ENCODE measurements at places on chromosomes 4 and X.

DNA sequence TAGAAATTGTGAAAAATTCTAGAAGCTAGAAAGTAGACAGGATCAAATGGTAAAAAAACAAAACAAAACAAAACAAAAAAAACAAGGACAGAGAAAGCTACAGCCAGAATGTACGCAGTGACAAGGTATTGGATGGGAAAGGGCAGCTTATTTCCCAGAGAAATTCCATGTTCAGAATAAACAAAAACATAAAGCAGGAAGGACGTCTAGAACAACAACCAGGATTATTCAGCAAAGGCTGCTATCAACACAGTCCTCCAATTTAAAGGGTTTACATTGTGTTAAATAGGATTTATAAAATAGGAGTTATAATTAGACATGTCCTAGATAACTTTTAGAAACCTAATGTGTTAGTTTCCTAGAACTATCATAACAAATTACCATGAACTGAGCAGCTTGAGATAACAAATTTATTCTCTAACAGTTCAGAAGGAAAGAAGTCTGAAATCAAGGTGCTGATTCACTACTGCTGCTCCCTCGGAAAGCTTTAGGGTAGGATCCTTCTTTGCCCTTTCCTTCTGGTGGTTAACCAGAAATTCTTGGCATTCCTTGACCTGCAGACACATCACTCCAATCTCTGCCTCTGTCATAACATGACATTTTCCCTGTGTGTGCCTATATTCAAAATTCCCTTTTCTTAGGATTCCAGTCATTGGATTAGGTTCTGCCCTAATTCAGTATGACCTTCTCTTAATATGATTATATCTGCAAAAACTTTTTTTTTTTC, 175.6 kb downstream of the SNCA start:
- no peak for DNase-seq

GRCh38 chr4:94957030-94957429, 199.3 kb downstream of the BMPR1B start:
- no peak for DNase-seq

DNA sequence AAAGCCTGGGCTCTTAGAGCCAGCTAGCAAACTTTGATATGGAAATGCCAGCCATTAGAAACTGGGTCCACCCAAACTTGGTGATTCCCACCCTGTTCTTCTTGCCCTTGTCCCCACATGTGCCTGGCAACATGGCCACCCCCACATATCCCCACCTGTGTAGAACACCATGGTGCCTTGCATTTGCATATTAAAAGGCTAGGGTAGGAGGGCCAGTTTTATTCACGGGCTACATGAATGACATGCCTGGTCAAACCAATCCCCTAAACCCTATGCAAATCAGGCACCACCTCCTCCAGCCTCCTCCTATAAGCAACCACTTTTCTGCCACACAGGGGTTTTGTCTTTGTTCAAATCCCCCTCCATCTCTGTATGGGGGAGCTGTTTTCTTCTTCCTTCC, 104.9 kb downstream of the CLNK start:
- DNase-seq = no peak

DNA sequence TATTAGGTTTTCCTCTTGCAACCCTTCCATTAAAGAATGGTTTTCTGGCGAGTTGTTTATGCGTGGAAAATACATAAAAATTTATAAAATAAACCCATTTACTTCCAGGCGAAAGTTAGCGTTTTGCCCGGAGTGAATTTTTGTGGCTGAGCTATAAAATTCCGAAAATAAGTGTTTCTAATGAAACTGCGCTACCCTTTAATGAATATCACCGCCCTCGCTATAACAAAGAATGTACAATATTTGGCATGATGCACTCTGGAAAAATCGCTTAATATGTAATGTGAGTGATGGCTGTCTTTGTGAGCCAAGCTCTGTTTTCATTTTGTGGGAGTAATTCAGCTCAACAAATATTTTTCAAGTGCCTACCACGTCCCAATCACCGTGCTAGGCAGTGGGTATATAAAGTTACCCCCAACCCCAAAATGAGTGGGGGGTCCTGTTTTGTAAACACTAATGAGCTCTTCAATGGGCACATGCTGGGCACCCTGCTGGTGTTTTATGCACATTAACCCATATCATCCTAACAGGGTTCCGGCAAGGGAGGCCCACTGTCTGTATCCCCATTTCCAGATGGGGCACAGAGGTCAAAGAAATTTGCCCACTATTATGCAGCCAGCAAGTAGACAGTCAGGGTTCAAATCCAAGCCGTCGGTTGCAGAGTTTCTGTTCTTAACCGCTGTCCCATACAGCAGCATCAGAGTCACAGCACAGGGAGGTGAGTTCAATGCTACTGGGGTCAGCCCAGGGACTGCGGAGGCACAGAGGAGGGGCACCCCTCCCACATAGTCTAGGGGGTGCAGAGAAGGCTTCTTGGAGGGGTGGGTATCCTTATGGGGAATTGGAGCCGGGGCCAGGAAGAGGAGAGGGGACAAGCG, 65.7 kb upstream of the STX18 start:
- no peak for DNase-seq
